Keratinocyte (primary cell): ENCODE measurements at places on chromosomes 3 and 15. TPM values are rescaled to one million over a fixed set of nuclear protein-coding genes. Genes with fewer than 3 reads are reported as not detected.
A peak's percentile ranks its signal among the peaks of the same experiment; 100 is the strongest.

Gene CHRNA3
- polyA plus RNA-seq, result 0.10 TPM in 1 of 3 replicates, not detected in the others

Gene GPR156
- polyA plus RNA-seq, result 0.08 to 0.24 TPM (median 0.17 TPM) in 3 replicates

DNA sequence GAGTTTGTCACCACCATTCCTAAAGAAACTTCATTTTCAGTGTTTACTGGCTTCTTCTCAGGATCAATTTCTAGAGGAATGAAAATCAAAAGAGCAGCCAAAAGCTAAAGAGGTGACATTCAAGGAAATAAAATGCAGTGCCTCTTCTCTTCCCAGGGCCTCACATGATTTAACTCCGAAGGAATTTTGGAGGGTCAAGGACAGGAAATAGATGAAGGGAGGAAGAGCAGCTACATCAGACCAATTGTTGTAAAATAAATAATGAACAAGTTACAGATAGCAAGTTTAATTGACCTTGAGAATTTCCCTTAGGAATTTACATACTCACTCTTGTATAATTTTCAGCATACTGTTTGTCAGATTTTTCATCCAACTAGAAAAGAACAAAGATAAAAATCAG is 78.1 kb downstream of the LRRFIP2 start:
- peaks cover 15% of the 10 kb centered on the region for H3K36me3 ChIP-seq
- H3K27ac ChIP-seq, result no peak overlapping the region
- no peaks in the 10 kb centered on the region for H3K27me3 ChIP-seq

GRCh38 chr3:141905129-141905528 is 28.7 kb downstream of the ATP1B3 start:
- H3K4me1 ChIP-seq, result peaks cover 14% of the 10 kb centered on the region
- no peak for DNase-seq

- H3K4me1 ChIP-seq, result no peaks in the 10 kb centered on the region
- no peaks in the 10 kb centered on the region for H3K36me3 ChIP-seq
- no peak overlapping the region for H3K27ac ChIP-seq
- no peak for DNase-seq
- no peak overlapping the region for H3K4me3 ChIP-seq
These were observed 89.0 kb downstream of the C3orf85 start for GRCh38 chr3:109225516-109225915.

- H3K27me3 ChIP-seq, result no peaks in the 10 kb centered on the region
- no peak overlapping the region for H3K4me3 ChIP-seq
- H3K27ac ChIP-seq, result no peak overlapping the region
- no peak for DNase-seq
These were observed 98.7 kb downstream of the TBC1D5 start for GRCh38 chr3:17643691-17644090.

DNA sequence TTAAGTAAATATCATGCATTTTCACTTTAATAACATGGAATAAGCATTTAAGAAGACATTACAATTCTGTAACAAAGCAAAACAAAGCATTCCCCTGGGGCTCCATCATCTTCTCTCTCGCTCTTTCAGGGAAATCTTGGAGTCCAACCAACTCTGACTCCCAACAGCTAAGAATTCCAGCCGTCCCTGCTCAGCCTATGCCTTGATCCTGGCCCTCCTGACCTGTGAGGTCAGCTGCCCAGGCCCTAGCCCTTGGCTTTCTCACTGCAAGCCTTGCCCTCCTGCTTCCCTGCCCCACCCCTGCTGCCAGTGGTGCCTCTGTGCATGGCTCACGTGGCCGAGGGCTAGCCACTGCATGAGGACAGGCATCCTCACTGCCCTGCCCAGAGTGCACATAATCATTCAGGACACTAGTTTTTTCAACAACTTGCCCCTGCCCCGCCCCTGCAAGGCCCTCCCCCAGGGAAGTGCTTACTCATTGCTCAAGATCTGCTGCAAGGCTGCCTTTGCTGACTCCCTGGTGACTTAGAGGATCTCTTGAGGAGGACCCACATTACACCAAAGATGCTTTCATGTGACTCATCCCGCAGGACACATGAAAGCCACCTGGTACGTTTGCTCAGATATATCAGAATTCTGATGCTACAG is 37.6 kb downstream of the MTMR10 start:
- H3K4me1 ChIP-seq, result peaks cover 14% of the 10 kb centered on the region
- no peaks in the 10 kb centered on the region for H3K27me3 ChIP-seq
- peak overlapping the region; percentile 53 for H3K27ac ChIP-seq
- H3K4me3 ChIP-seq, result no peak overlapping the region
- DNase-seq, result peak; percentile 96
- peaks cover 42% of the 10 kb centered on the region for H3K36me3 ChIP-seq

DNA sequence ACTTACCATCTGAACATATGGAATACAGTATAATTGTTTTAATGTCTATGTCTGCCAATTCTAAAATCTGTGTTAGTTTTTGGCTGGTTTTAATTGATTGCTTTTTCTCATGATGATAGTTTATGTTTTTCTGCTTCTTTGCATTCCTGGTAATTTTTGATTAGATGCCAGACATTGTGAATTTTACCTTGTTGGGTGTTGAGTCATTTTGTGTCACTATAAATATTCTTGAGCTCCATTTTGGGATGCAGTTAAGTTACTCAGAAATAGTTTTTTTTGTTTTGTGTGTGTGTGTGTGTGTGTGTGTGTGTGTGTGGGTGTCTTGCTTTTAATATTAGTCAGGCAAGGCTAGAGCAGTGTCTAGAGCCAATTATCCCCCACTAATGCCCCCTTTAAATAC is 818.8 kb upstream of the NR2F2 start:
- no peaks in the 10 kb centered on the region for H3K36me3 ChIP-seq
- H3K27me3 ChIP-seq, result no peaks in the 10 kb centered on the region
- no peak overlapping the region for H3K4me3 ChIP-seq

DNA sequence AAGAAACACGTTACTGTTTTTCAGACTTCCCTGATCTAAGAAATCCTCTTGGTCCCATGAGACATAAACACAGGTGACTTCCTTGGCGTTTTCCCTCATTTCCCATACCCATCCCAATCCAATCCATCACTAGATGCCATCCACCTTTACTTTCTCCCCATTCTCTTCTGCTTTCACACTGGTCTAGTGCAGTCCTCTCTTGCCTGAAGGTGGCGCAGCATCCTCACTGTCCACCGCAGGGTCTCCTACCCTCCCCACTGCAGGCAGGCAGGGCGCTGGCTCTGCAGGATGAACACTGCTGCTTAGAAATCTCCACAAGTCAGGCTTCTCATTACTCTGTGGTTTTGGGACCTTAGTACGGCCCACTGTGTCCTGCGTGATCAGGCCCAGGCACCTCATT is 58.2 kb downstream of the RAB7A start:
- no peak overlapping the region for H3K4me3 ChIP-seq
- peaks cover 4% of the 10 kb centered on the region for H3K36me3 ChIP-seq
- H3K27ac ChIP-seq, result no peak overlapping the region
- peaks cover 54% of the 10 kb centered on the region for H3K4me1 ChIP-seq
- H3K27me3 ChIP-seq, result no peaks in the 10 kb centered on the region

GRCh38 chr3:39432342-39432741 is 25.8 kb downstream of the RPSA start:
- no peak overlapping the region for H3K27ac ChIP-seq
- H3K4me1 ChIP-seq, result peaks cover 22% of the 10 kb centered on the region
- no peaks in the 10 kb centered on the region for H3K36me3 ChIP-seq
- no peaks in the 10 kb centered on the region for H3K27me3 ChIP-seq

GRCh38 chr15:38600236-38600635 is 35.6 kb upstream of the RASGRP1 start:
- no peak for DNase-seq
- no peaks in the 10 kb centered on the region for H3K36me3 ChIP-seq
- peaks cover 5% of the 10 kb centered on the region for H3K27me3 ChIP-seq
- H3K4me3 ChIP-seq, result no peak overlapping the region

- H3K27ac ChIP-seq, result no peak overlapping the region
These were observed 26.8 kb upstream of the LIMD1 start for GRCh38 chr3:45567730-45568172.

- H3K4me3 ChIP-seq, result no peak overlapping the region
- DNase-seq, result no peak
- H3K36me3 ChIP-seq, result no peaks in the 10 kb centered on the region
- no peaks in the 10 kb centered on the region for H3K27me3 ChIP-seq
- H3K27ac ChIP-seq, result no peak overlapping the region
These were observed 32.5 kb downstream of the BHLHE40 start for GRCh38 chr3:5011555-5012256.
